ENCODE measurements at places on chromosomes 7 and 10.

GRCh38 chr10:70692043-70692603, 19.8 kb downstream of the ADAMTS14 start:
- no peak overlapping the region for H3K4me3 ChIP-seq
- no peak for DNase-seq

GRCh38 chr7:68185631-68186456, 1189.2 kb downstream of the TYW1 start:
- no peak for DNase-seq
- H3K4me3 ChIP-seq: no peak overlapping the region
- no peaks in the 10 kb centered on the region for H3K36me3 ChIP-seq
- H3K27me3 ChIP-seq: no peaks in the 10 kb centered on the region
- H3K27ac ChIP-seq: no peak overlapping the region

DNA sequence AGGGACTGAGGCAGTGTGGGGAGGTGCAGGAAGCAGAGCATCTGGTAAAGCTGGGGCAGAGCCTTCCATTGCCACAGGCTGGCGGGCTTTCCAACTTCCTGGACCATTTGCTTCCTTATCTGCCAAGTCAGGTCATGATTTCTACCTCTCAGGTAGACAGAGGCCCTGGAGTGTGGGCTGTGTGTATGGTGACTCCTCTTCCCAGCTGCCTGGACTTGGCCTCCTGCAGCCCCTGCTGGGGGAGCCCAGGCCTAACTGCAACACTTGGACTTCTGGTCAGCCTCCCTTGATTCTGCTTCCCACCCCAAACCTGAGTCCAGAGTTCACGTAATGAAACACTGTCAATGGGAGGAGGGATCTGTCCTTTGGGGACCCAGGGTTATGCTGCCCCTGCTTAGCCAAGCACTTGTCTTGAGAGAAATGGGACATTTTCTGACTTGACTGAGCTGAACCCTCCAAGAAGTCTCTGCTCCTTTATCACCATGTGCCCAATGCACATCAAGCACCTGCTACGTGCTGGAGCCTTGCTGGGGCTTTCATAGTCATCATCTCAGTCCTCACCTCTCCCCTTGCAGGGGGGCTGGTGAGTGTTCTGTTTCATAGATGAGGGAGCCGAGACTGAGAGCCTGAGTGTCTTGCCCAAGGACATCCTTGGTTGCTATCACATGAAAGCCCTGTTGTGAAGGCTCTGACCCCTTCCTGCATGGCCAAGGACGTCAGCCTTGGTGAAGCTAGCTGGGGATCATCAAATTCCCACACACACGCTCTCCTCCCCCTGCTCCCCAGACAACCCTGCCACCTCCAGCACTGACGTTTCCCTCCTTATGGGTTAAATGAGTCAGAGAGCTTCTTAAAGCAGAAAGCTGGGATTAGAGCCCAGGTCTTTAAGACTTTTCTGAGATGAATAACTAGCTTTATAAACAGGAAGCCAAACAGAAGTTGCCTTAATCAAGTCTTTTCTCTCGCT, 3.4 kb downstream of the CLEC2L start:
- H3K27ac ChIP-seq: no peak overlapping the region
- DNase-seq: no peak
- H3K4me3 ChIP-seq: no peak overlapping the region
- H3K4me1 ChIP-seq: no peaks in the 10 kb centered on the region
- H3K27me3 ChIP-seq: peaks cover 6% of the 10 kb centered on the region

GRCh38 chr10:120600871-120601649, 144.0 kb downstream of the PLPP4 start:
- H3K36me3 ChIP-seq: no peaks in the 10 kb centered on the region
- H3K4me3 ChIP-seq: no peak overlapping the region
- H3K27me3 ChIP-seq: no peaks in the 10 kb centered on the region
- no peak for DNase-seq
- no peaks in the 10 kb centered on the region for H3K4me1 ChIP-seq

DNA sequence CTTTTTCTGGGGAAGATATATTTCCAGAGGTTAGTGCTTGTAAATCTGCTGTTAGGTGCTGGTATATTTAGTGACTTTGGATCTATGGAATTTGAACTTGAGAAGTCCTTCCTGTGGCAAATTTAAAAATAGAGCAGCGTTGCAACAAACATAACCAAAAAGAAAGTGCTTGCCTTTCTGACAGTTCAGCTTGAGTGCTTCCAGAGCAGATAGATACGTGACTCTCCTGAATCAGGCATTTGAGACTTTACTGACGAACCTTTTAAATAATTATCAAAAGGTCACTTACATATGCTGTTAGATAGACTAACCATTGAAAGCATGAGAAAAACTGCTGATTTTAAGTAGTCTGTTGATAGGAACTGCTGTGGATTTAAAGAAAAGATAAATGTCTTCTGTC, 387.5 kb upstream of the LRRTM3 start:
- DNase-seq: no peak
- H3K36me3 ChIP-seq: no peaks in the 10 kb centered on the region
- no peak overlapping the region for H3K4me3 ChIP-seq
- H3K27ac ChIP-seq: no peak overlapping the region

- no peak overlapping the region for H3K4me3 ChIP-seq
- no peaks in the 10 kb centered on the region for H3K36me3 ChIP-seq
- no peak overlapping the region for H3K27ac ChIP-seq
- no peaks in the 10 kb centered on the region for H3K4me1 ChIP-seq
- DNase-seq: no peak
- no peaks in the 10 kb centered on the region for H3K27me3 ChIP-seq
These were observed 76.1 kb downstream of the GPR37 start for GRCh38 chr7:124689523-124689922.

DNA sequence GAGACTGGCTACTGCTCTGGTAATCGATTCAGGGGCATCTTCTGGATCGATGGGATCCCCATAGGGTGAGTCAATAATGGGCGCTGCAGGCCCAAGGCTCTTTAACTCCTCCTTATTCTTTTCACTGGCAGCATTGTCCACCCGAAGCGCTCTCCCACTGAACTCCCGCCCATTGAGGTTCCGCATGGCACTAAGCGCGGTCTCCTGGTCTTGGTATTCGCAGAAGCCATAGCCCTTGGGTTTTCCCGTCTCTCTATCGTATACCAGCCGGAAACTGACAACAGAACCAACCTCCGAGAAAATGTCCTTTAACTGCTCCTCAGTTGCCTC, 285 bp downstream of the CSTF2T start:
- peak overlapping the region; percentile 96 for H3K27ac ChIP-seq
- H3K36me3 ChIP-seq: peaks cover 4% of the 10 kb centered on the region
- no peaks in the 10 kb centered on the region for H3K27me3 ChIP-seq

DNA sequence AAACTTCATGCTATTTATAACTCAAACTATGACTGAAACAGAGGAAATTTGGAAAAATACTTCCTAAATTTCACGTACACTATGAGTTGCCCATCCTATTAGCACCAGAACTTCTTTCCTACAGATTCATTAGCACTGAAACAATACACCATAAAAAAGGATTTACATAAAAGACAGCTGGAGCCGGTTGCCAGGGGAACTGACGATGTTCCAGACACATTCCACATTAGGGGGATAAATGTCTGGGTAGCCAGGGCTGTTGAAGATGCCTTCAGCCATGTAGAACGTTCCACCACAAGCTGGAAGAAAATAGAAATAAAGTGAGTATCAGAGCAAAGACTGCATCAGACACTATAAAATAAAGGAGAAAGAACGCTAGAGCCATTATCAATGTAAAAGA, 129.8 kb upstream of the RSU1 start:
- H3K4me3 ChIP-seq: no peak overlapping the region
- H3K27me3 ChIP-seq: no peaks in the 10 kb centered on the region
- H3K27ac ChIP-seq: no peak overlapping the region
- no peaks in the 10 kb centered on the region for H3K36me3 ChIP-seq

DNA sequence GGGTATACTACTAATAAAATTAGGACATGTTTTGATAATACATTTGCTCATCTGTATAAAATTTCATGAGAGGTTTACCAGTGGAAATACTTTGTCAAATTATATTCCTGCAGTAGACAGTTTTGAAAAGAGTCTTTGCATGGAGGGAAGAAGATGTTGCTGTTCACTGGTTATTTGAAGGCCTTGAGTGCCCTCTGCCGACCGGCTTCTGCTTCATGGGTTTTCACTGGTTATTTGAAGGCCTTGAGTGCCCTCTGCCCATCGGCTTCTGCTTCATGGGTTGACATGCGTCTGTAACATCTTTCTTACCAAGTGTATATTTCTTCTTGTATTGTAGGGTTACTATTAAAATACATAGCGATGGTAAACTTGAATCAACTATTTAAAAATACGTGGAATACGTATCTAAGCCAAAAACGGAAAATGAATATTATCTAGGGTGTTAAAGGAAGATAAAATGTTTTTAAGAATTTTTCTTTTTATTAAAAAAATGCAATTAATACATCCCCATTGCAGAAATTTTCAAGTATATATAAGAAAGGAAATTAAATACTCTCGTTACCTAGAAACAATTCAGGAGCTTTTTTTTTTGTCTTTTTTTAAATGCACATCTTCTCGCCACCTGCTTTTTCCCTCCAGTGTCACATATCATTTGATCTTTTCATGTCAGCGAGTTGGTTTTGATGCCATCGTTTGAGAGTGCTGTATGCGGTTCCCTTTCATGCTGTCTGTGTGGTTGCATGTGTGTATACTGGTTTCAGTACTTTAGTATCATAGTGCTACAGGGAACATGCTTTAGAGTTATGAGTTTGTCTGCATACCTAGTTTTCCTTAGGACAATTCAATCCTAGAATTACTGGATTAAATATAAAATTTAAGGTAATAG, 73.4 kb downstream of the SHH start:
- no peak overlapping the region for H3K4me3 ChIP-seq
- DNase-seq: peak; percentile 27
- no peaks in the 10 kb centered on the region for H3K4me1 ChIP-seq
- H3K27me3 ChIP-seq: no peaks in the 10 kb centered on the region
- H3K27ac ChIP-seq: no peak overlapping the region
- H3K36me3 ChIP-seq: peaks cover 43% of the 10 kb centered on the region

DNA sequence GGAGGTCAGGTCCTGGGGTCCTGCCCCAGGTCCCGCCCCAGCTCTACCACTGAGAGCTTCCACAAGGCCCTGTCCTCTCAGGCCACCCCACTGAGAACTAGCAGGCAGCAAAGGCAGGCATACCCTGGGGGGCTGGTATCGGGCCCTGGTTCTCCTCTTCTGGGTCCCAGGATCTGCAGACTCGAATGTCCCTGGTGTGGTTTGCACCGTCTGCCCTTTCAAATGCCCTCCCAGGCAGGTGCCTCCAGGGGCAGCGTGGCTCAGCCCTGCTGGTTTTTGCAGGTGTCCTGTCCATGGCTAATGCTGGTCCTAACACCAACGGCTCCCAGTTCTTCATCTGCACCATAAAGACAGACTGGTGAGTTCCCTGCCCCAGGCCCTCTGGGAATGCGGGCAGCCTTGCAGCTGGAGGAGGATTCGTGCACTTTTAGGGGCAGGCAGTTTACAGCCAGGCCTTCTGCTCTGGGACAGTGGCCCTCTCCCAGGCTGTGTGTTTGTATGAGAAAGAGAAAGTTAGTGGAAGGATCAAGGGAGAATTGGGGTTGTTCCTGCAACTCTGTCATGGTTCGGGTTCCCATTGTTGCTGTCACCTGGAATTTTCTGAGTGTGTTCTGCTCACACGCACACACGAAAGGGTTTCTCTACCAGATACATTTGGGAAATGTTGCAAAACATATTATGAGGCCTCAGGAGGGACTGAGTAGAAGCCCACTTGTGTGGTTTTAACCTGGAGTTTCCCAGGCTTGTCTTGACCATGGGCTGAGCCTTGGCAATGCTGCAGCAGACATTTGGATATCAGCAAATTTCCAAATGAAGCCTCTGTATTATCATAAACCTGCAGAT, 5.0 kb downstream of the PPIF start:
- H3K4me3 ChIP-seq: no peak overlapping the region
- no peak overlapping the region for H3K27ac ChIP-seq
- H3K27me3 ChIP-seq: no peaks in the 10 kb centered on the region
- peaks cover 70% of the 10 kb centered on the region for H3K36me3 ChIP-seq
- DNase-seq: no peak
- peaks cover 22% of the 10 kb centered on the region for H3K4me1 ChIP-seq

- no peaks in the 10 kb centered on the region for H3K4me1 ChIP-seq
- H3K27me3 ChIP-seq: no peaks in the 10 kb centered on the region
- H3K27ac ChIP-seq: no peak overlapping the region
- no peak for DNase-seq
- no peak overlapping the region for H3K4me3 ChIP-seq
These were observed 182.1 kb upstream of the NAMPT start for GRCh38 chr7:106466867-106467266.

- no peaks in the 10 kb centered on the region for H3K27me3 ChIP-seq
- H3K4me1 ChIP-seq: peaks cover 12% of the 10 kb centered on the region
- peak; percentile 25 for DNase-seq
These were observed 719 bp downstream of the DPY19L1 start for GRCh38 chr7:35036361-35037171.

GRCh38 chr7:2628891-2629290, 2.9 kb upstream of the TTYH3 start:
- DNase-seq: no peak
- peaks cover 22% of the 10 kb centered on the region for H3K4me1 ChIP-seq
- H3K36me3 ChIP-seq: no peaks in the 10 kb centered on the region
- no peak overlapping the region for H3K27ac ChIP-seq

DNA sequence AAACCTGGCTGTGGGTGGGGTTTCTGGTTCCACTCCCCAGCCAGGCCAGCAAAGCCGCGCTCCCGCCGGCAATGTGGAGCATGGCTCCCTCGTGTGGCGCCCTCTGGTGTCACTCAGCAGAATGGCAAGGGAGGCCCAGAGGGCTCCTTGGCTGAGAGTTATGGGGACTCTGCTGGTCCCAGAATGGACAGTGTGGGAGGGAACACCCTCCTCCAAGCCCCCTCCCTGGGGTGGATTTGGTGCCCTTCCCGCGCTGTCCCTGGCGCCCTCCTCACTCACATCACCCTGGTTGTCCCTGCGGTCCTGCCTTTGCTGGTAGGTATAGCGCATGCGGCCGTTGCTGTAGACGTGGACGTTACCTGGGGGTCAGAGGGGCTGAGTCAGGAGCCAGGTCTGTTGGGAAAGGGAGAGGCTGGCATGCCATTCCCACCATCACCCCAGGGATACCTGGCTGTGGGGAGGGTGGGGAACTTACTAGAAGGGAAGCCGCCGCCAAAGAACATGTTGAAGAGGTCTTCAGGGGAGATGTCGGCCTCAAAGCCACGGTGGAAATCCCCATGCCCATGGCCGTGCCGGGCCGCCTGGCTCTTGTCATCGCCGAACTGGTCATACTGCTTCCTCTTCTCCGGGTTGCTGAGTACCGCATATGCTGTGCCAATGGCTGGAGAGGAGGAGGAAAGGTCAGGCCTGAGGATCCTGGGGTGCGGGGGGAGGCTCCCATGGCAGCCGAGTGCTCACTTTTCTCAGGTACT, 14.0 kb downstream of the DNAJB12 start:
- peaks cover 21% of the 10 kb centered on the region for H3K4me1 ChIP-seq
- H3K27me3 ChIP-seq: no peaks in the 10 kb centered on the region
- DNase-seq: peak; percentile 65
- H3K4me3 ChIP-seq: no peak overlapping the region
- peaks cover 42% of the 10 kb centered on the region for H3K36me3 ChIP-seq

- H3K27ac ChIP-seq: no peak overlapping the region
- peaks cover 12% of the 10 kb centered on the region for H3K27me3 ChIP-seq
- H3K4me1 ChIP-seq: no peaks in the 10 kb centered on the region
- H3K4me3 ChIP-seq: no peak overlapping the region
These were observed 4.8 kb downstream of the VSTM2A start for GRCh38 chr7:54546986-54547314.
